ENCODE measurements at places on chromosomes 2 and 18. TPM values are rescaled to one million over a fixed set of nuclear protein-coding genes. Genes with fewer than 3 reads are reported as not detected.

Gene DSG1
- total RNA-seq = not detected

DNA sequence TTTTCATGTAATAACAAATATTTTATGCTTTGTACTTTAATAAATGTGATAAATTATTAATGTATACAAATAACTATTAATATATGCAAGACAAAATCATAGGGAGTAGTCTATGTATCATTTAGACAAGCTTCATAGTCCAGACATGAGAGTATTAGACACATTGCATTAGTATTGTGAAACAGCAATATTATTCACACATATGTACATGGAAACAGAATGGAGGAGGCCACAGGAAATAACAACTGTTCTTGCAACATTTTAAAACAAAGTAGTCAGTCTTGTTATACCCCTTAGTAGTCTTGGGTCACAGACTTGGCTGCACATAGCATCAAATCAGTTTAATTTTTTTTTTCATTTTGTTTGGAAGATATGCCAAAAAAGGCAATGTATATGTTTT is 15.8 kb downstream of the DSC1 start:
- no peaks in the 10 kb centered on the region for H3K27me3 ChIP-seq
- no peaks in the 10 kb centered on the region for H3K36me3 ChIP-seq
- H3K4me1 ChIP-seq = no peaks in the 10 kb centered on the region
- no peak for DNase-seq
- H3K27ac ChIP-seq = no peak overlapping the region
- H3K4me3 ChIP-seq = no peak overlapping the region

GRCh38 chr18:40357536-40357935 is 1597.5 kb upstream of the PIK3C3 start:
- H3K27me3 ChIP-seq = no peaks in the 10 kb centered on the region
- no peak overlapping the region for H3K4me3 ChIP-seq
- DNase-seq = no peak
- H3K36me3 ChIP-seq = no peaks in the 10 kb centered on the region

- no peak for DNase-seq
- no peak overlapping the region for H3K27ac ChIP-seq
- no peaks in the 10 kb centered on the region for H3K36me3 ChIP-seq
- H3K4me1 ChIP-seq = peaks cover 9% of the 10 kb centered on the region
Measured at GRCh38 chr2:240289701-240290431, 145.6 kb upstream of the GPC1 start.

Gene CYP27C1
- 3.8 TPM for total RNA-seq

DNA sequence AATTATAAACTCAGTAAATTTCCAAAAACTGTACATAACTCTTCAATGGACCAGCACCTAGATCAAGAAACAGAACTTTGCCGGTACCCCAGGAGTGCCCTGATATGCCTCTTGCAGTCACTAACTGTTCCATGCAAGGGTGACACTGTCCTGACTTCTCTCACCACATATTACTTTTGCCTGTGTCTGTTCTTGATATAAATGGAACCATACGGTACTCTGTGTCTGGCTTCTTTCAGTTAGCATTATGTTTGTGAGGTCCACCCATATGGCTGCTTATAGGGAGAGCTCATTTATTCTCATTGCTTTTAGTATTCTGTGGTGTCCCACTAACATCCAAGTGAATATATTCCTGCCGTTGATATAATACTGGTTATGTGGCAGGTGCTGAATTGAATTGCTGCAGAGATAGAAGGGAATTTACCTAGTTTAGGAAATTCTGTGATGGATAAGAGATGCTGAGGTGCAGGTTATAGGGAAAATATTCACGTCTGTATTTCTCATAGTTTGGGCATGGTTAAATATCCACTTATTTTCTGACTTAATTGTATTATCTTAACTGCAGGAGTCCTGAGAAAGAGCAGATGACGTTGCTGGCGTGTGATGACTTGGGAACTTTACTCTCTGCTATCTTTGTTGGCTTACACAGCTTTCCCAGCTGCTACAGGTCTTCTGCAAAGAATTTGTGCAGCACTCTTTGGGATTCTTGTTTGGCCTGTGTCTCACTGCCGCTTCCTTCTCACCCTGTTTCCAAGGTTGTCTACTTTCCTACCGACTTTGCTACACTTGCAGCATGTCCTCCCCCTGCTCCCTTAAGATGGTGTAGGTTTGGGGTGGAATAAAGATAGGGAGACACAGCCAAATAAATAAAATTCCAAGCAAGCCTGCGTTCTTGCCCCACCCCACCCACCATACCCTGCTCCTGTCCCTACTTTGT is 107.9 kb downstream of the MAP4K4 start:
- H3K36me3 ChIP-seq = no peaks in the 10 kb centered on the region
- peaks cover 42% of the 10 kb centered on the region for H3K4me1 ChIP-seq
- no peak for DNase-seq
- no peaks in the 10 kb centered on the region for H3K27me3 ChIP-seq
- H3K4me3 ChIP-seq = no peak overlapping the region
